ENCODE measurements at places on chromosomes 4 and X.

- DNase-seq = no peak
Measured at GRCh38 chrX:42398967-42399631, 378.9 kb downstream of the PPP1R2C start.

GRCh38 chrX:134936542-134936941 lies 54.2 kb upstream of the SMIM10 start:
- no peak for DNase-seq

- no peak for DNase-seq
Measured at GRCh38 chr4:1802151-1802715, 9.1 kb downstream of the FGFR3 start.

DNA sequence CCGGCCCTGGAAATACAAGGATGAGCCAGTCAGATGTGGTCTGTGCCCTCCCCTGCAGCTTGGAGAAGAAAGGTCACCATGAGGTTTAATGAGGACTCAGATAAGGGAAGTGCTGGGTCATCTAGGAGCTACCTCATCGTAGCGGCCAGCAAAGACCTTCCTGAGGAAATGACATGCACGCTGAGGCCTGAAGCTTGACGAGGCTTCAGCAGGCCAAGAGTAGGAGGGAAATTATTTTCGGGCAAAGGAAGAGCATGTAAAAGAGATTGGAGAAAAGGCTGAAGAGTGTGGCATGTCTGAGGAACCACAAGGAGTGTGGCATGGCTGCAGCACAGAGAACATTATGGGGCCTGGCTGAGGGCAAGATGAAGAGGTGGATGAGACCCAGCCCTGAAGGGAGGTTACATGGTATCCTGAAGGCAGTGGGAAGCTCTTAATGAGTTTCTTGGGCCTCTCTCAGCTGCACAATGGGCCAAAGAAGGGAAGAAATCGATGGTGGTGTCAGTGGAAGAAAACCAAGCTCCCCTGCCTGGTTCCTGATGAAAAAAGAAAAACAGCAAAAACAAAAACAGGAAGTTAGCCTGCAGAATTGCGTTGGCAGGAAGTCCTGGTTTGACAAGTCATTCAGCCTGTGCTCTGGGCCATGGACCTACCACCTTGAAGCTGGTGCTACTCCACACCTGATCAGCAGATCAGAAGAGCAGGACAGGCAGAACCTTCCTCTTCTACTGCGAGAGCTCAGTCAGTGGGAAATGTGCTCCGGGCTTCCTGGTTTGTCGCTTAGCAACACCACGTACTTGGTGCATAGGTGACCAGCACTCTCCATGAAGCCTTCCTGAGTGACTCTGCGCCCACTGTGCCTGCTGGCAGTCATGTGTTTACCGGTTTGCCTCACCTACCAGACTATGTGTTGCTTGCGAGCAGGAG lies 134.5 kb upstream of the KLF3 start:
- DNase-seq = no peak

- DNase-seq = peak; percentile 9
Measured at GRCh38 chr4:140427106-140427918, at the start of gene CLGN. CLGN (minus strand) TSS chr4:140427648; CDS start chr4:140413078, 14,570 bp downstream.

GRCh38 chr4:186902361-186902760 lies 178.7 kb upstream of the FAT1 start:
- DNase-seq = no peak

DNA sequence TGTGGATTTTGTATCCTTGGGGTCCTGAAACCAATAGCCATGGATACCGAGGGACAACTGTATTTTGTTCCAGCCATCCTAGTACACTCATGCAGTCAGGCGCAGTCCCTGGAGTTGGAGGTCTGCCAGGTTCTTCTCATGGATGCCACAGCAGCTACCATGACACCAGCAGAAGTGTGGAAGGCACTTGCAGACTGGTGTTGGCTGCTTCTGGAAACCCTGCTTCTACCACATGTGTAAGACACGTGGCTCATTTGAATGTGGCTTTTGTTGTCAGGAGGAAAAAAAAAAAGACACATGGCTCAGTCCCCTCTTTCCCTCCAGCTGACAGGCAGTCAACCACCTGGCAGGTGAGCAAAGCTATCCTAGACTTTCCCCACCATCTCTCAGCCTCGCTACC lies 19.4 kb downstream of the DRD5 start:
- no peak for DNase-seq

DNA sequence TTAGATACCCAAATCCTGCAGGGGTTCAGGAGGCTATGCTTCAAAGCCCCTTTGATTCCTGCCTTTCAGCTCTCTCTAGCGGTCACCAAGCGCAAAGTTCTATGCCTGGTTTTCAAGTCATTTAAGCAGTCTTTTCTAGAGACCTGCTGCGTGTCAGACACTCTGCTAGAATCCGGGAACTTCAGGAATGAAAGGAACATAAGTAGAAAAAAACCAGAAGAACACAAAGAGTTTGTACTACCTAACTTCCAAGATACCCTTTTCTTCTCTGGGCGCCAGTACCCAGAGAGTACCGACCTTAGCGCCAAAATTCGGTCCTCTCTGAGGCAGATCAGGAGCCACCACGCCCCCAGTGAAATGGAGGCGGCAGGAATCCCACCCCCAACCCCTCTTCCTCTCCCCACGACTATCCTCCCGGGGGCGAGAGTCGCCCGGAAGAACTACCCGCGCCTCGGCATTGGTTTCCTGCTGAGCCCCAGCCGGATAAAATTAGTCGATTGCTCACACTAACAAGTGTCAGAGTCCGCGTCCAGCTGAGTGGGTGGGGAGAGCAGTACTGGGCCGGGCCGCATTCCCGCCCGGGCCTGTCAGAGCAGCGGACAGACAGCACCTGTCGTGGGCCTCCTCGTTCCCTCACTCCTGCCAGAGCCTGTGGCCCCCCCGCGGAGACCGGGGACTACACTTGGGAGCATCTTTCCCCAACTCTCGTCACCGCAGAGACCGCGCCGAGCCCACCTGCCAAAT lies 78.8 kb downstream of the RLIM start:
- no peak for DNase-seq

DNA sequence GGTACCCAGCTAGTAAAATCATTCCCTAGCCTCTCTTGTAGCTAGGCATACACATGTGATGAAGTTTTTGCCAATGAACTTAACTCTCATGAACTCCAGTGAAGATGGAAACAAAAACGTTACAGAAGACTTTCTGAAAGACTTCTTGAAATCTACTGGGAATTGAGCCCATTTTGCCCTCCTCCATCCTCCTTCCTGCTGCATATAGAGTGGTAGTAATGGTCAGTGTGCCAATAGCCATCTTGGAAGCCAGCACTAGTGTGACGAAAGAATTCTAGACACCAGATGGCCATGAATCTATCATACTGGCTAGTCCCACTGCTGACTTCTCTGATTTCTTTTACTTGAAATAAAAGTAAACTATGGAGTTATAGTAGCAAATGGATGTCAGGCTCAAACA lies 30.9 kb upstream of the PPA2 start:
- DNase-seq = no peak

- DNase-seq = no peak
Measured at GRCh38 chr4:22485737-22486136, 30.1 kb downstream of the ADGRA3 start.

GRCh38 chr4:109005523-109005922 lies 242.7 kb upstream of the ETNPPL start:
- no peak for DNase-seq

DNA sequence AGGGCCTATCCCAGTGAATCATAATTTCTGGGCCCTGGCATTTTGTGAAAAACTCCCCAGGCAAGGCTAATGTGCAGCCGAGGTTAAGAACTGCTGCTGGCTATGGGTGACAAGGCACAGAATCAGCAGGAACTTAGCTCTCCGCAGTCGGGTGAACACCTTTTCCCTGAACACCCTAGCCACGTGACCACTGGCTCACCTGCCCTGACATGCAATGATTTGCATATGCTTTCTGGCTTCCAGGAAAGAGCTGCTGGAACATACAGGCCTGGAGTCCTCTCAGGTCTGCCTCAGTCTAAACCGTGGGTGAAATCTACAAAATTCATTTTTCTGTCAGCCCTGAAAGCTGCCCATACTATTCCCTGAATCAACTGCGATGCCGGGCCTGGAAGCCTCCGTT lies 56.6 kb downstream of the ZNF827 start:
- no peak for DNase-seq

DNA sequence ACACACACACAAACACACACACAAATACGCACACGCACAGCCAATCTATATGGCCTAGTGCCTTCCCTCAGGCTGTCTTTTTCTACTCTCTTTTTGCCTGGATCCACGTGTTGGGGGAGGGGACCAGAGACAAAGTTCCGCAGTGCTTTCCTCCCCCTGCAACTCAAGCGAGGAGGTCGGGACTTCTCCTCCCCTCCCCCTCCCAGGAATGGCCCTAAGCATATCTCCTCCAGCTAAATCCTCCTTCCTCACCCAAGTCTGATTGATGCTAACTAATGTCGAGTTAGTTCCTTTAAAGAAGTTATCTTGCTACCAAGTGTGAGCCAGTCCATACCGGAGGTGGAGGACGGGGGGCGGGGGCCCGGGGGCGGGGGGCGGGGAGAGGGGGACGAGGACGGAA lies 141.2 kb upstream of the ZIC3 start:
- DNase-seq = no peak

GRCh38 chr4:54625391-54625790 lies 32.4 kb upstream of the KIT start:
- no peak for DNase-seq

- DNase-seq = no peak
Measured at GRCh38 chr4:82721819-82722423, 76.7 kb downstream of the SCD5 start.

DNA sequence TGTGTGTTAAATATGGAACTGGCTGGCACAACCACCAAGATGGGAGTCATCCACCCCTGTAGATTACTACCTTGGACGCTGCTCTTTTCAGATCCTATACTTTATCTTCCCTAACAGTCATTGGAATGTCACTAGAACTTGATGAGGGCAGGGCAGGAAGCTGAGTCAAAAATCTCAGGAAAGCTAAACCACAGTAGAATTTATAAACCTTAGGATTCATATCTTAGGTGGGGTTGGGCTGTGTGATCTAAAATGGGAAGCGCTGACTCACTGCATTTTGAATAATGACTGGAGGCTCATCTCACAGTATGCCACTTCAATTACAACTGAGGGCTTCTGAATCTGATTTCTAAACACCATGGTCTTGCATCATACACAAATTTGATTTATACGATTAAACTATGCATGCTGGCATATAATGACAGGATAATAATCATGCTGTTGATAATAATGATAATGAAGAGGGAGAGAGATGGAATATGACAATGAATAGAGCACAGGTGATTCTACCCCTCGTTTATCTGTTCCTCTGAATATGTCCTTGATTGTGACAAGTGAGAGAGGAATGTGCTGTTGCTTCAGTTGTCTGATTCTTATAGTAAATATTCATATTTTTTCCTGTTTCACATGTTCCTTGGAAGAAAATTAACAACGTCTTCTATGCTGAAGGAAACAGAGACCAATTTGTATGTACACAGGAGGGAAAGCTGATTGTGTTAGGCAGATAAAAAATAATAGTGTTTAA lies 270.3 kb upstream of the HS3ST1 start:
- no peak for DNase-seq

GRCh38 chr4:137524725-137525369 lies 7.4 kb downstream of the PCDH18 start:
- no peak for DNase-seq

DNA sequence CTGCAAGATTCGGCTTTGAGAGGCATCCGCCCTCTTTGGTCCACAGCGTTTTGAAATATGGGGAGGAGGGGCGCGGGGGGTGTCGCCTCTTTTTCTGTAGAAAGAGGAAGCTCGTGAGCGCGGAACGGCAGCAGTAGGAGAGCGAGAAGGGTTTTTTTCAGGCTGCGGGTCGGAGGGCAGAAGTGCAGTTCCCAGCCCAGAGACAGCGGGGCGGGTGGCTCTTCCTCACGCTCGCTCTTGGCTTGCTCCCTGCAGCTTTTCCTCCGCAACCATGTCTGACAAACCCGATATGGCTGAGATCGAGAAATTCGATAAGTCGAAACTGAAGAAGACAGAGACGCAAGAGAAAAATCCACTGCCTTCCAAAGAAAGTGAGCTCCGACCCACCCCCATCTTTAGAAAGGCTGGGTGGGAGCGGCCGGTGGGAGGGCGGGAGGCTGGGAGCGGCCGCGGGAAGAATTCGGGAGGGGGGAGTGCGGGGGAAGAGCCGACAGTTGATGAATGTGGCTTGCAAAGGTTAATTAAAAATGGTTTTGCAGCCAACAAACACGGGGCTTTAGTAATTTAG lies 1.2 kb downstream of the TMSB4X start:
- DNase-seq = no peak

DNA sequence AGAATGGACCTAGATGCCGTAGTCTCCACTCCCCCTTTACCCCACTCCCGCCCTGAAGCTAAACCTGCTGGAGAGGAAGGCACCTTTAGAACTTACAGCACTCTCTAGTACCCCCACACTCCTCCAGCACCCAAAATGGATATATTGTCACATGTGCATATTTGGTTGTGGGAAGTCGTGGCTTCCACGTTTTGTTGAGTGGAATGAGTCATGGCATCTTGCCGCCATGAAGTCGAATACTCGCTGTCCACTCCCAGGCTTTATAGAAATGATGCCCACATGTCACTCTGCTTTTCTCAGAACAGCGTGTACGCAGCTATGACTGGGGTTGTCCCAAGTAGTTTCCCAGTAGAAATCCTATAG lies 545 bp downstream of the ABCE1 start:
- peak; percentile 29 for DNase-seq

GRCh38 chrX:24475480-24475879 lies 10.4 kb downstream of the PDK3 start:
- DNase-seq = no peak

GRCh38 chr4:40199999-40200874 lies 3.4 kb downstream of the RHOH start:
- DNase-seq = peak; percentile 42

GRCh38 chr4:58587856-58588255 lies 1477.7 kb upstream of the IGFBP7 start:
- no peak for DNase-seq

DNA sequence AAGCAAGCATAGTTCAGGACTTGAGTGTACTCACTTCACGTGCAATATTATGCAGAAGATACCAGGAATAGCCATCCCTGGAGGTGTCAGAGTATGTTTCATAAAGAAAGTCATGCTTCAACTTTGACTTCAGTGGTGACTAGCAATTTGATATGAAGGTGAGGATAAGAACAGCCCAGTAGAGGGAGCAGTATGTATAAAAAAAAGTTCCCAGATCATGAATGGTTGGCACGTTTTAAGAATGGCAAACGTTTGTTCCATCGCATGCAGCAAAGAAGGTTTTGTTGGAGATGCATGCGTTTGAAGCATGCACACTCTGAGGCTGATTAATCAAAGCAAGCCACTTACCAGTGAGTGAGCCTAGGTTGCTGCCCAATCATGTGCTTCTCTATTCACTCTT lies 33.5 kb upstream of the SLITRK4 start:
- DNase-seq = no peak

GRCh38 chr4:87087420-87087819 lies 133.0 kb downstream of the KLHL8 start:
- no peak for DNase-seq

GRCh38 chr4:5009796-5010195 lies 9.5 kb downstream of the CYTL1 start:
- DNase-seq = no peak

GRCh38 chr4:168859100-168859499 lies 151.0 kb downstream of the CBR4 start:
- no peak for DNase-seq

Data from activated T-cell treated with anti-CD3 and anti-CD28 coated beads for 4 hours (primary cell).